ENCODE measurements at places on chromosomes 7 and 10. TPM values are rescaled to one million over a fixed set of nuclear protein-coding genes. Genes with fewer than 3 reads are reported as not detected.

DNA sequence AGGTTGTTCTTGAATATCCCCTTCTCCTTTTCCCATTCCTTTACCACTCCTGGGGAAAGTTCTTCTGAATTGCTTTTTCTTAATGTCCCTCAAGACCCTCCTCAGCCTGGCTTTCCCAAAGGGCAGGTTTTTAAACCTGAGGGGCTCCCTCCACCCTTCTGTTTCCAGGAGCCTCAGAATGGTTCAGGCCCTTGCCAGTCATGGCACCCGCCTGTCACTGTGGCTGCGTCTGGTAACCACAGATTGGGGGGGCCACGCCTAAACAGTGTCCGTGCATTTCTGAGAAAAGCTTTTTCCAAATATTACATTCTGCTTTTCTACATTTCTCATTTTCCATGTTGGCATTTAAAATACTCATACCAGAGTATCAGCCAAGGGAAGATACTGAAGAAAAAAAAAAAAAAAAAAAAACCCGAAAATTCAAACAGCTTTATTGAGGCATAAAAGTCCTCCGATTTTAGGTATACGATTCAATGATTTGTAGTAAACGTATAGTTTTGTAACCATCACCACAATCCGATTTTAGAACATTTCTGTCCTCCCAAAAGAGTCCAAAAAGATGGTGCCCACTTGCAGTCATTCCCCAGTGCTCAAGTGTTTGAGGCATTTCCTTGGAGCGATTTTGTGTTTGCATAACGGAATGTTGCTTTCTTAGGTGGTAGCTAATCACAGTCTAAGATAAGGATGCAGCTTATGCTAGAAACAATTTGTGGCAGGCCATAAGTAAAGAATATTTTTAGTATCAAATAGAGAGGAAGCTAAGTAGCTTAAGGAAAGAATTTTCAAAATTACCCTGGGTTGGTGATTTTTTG, 22.1 kb downstream of the HKDC1 start:
- no peak for DNase-seq
- no peak overlapping the region for H3K4me3 ChIP-seq
- no peaks in the 10 kb centered on the region for H3K27me3 ChIP-seq
- H3K27ac ChIP-seq: no peak overlapping the region

Gene HOXA5
- total RNA-seq: not detected

DNA sequence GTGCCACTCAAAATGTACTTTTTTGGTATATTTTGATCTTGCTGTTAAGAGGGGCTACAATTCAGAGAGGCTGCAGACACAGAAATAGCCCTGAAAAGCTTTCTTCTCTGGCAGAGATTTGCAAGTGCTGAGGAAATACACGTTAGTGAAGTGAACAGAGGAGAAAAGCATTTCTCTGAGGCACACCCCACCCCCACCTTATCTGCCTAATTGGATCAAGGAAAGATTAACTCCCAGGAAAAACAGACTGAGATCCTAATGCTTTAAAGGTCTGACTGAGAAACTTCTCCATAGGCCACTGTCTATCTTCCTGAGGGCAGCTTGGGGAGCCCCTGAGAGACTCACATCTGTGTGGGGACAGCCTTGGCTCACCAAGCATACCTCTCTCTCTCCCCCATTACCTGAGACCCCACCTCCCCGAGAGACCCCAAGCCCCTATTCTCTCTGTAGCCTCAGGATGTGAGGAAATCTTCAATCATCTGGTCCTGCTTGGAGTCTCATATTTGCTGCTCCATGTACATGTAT, 14.8 kb upstream of the AKR1C3 start:
- no peaks in the 10 kb centered on the region for H3K36me3 ChIP-seq
- H3K27me3 ChIP-seq: no peaks in the 10 kb centered on the region
- H3K4me1 ChIP-seq: no peaks in the 10 kb centered on the region
- DNase-seq: no peak

Gene C7orf57
- 0.56 TPM for total RNA-seq

GRCh38 chr7:74023092-74023536, 4.9 kb upstream of the ELN start:
- H3K4me3 ChIP-seq: no peak overlapping the region
- H3K4me1 ChIP-seq: peaks cover 7% of the 10 kb centered on the region
- H3K36me3 ChIP-seq: no peaks in the 10 kb centered on the region
- DNase-seq: no peak
- no peak overlapping the region for H3K27ac ChIP-seq

All from activated T-cell treated with anti-CD3 and anti-CD28 coated beads, Interleukin-2, amount 50 U/mL, for 72 hours (primary cell).